ENCODE measurements at places on chromosomes 11 and 22.
A peak's percentile ranks its signal among the peaks of the same experiment; 100 is the strongest.

GRCh38 chr11:124800226-124800929, at the start of gene MSANTD2:
TSS of gene MSANTD2 (minus strand) at chr11:124800406. CDS start at chr11:124800380, 26 bp downstream.
- H3K27ac ChIP-seq: peak within 1 kb of the TSS; percentile 95
- H3K27me3 ChIP-seq: no peaks in the 10 kb centered on the region
- H3K4me3 ChIP-seq: peak within 1 kb of the TSS; percentile 90
- H3K4me1 ChIP-seq: peaks cover 41% of the 10 kb centered on the region

- no peaks in the 10 kb centered on the region for H3K27me3 ChIP-seq
- H3K4me3 ChIP-seq: no peak overlapping the region
- peak; percentile 23 for DNase-seq
- peaks cover 17% of the 10 kb centered on the region for H3K4me1 ChIP-seq
- peak overlapping the region; percentile 24 for H3K27ac ChIP-seq
- H3K36me3 ChIP-seq: peaks cover 21% of the 10 kb centered on the region
These were observed 76.0 kb downstream of the HSD17B12 start for GRCh38 chr11:43756575-43756974.

GRCh38 chr22:19693981-19694670, 20.2 kb upstream of the SEPTIN5 start:
- peaks cover 15% of the 10 kb centered on the region for H3K4me1 ChIP-seq
- peaks cover 14% of the 10 kb centered on the region for H3K27me3 ChIP-seq
- H3K36me3 ChIP-seq: no peaks in the 10 kb centered on the region
- no peak overlapping the region for H3K27ac ChIP-seq
- H3K4me3 ChIP-seq: no peak overlapping the region

GRCh38 chr11:66333896-66334604, 2.2 kb downstream of the RIN1 start:
- peak overlapping the region; percentile 73 for H3K4me3 ChIP-seq
- DNase-seq: no peak
- H3K27me3 ChIP-seq: peaks cover 25% of the 10 kb centered on the region
- peaks cover 28% of the 10 kb centered on the region for H3K4me1 ChIP-seq

- H3K4me1 ChIP-seq: peaks cover 59% of the 10 kb centered on the region
- no peak overlapping the region for H3K27ac ChIP-seq
- H3K36me3 ChIP-seq: peaks cover 41% of the 10 kb centered on the region
- no peak for DNase-seq
These were observed 72.6 kb downstream of the MYEOV start for GRCh38 chr11:69366591-69366990.

DNA sequence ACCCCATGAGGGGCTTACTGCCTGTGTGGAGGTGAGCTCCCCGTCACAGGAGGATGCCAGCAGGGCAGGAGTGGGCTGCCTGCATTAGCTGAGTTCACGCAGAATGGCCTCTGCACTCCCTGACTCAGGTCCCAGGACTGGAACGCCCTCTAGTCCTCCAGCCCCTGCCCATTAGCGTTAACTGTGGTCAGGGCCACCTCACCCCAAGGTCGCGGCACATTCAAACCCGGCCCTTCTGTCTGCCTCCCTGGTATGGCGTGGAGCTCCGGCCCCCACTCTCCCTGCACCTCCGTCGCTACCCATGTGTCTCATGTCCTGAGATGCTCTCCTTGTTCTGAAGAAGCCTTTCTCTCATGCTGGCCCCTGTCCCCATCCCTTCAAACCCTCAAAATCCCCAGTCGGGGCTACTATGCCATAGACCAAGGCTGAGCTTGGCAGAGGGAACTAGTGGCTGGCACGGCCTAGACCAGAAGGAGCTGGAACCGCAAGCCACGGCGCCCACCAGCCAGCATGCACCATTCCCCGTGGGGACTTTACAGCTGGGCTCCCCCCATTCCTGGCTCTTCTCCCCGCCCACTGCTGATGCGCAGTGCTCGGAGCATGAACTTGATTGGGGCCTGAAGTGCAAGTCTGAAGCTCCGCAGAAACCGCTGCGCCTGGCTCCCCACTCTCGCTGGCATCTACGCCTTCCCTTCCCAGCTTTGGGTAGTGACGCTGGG, 79.5 kb upstream of the RTL6 start:
- H3K27me3 ChIP-seq: peaks cover 30% of the 10 kb centered on the region
- no peak overlapping the region for H3K27ac ChIP-seq
- H3K4me1 ChIP-seq: peaks cover 9% of the 10 kb centered on the region
- H3K36me3 ChIP-seq: no peaks in the 10 kb centered on the region
- no peak overlapping the region for H3K4me3 ChIP-seq

- no peaks in the 10 kb centered on the region for H3K4me1 ChIP-seq
- no peaks in the 10 kb centered on the region for H3K36me3 ChIP-seq
- no peak overlapping the region for H3K27ac ChIP-seq
- DNase-seq: peak; percentile 9
- H3K4me3 ChIP-seq: no peak overlapping the region
These were observed 714.7 kb upstream of the TENM4 start for GRCh38 chr11:80155412-80156017.
